ENCODE measurements at places on chromosomes 2 and 18.
A peak's percentile ranks its signal among the peaks of the same experiment; 100 is the strongest.

- DNase-seq, result no peak
These were observed 109.1 kb downstream of the SMAD7 start for GRCh38 chr18:48841381-48842258.

DNA sequence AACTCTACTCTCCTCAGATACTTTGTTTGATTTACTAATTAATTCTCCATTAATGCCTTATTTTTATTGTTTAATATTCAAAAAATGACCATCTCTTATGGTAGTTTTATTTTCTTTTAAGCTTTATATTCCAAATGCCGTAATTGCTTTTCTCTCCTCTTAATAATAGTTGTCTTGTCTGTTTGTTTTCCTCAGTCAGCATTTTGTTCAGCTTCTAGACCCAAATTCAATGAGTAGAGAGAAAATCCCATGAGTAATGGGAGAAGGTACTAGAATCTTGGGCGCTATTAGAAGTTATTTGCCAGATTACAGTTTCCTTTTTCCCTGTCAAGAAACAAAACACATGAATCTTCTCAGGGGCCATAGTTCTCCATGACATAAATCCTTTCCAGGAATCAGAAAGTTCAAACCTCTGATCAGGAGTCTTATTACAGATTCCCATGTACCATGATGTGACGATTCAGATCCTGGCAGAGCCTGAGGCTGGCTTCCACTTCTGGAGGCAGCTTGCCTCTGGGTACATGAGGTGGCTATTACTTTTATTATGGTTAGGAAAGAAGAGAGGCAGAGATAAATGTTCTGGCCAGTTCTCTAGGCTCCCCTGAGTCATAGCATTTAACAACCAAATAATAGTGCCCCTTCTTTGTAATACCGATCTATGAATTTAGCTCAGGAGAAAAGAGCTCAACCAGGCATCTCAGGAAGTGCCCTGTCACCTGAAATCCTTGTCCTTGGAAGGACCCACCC lies 485.1 kb upstream of the SETBP1 start:
- no peak for DNase-seq

DNA sequence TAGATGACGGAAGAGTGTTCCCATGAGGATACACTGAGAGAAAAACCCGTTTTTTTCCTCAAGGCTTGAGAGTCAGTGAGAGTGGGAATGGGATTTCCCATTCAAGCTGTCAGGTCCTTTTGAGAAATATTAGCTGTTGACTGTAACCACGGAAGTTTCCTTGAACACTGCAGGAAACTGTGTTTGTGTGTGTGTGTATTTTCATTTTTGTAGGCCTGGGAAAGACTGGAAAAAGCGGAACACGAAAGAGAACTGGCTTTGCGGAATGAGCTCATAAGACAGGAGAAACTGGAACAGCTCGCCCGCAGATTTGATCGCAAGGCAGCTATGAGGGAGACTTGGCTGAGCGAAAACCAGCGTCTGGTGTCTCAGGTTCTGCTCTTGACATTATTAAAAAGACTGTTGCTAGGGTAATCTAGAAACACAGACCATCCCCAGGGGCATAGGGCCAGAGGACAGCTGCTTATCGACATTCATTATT lies 98.8 kb upstream of the EML6 start:
- DNase-seq, result no peak

DNA sequence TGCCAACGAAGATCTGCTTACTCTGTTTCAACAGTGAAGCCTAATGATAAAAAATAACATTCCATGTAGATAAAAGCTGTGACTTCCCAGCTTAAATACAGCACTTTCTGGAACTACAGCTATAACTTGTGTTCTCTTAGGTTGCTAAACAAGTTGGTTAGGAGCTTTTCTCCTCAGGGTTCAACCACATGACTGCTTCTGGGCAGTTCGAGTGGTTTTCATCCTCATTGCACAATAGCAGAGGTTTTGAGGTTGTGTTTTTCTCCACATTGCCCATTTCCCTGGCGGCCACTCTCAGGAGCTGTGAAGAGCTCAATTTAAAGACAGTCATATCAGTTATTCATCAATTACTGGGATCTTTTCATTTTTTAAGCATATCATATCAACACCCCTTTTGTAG lies 102.2 kb upstream of the CYP1B1 start:
- DNase-seq, result no peak

DNA sequence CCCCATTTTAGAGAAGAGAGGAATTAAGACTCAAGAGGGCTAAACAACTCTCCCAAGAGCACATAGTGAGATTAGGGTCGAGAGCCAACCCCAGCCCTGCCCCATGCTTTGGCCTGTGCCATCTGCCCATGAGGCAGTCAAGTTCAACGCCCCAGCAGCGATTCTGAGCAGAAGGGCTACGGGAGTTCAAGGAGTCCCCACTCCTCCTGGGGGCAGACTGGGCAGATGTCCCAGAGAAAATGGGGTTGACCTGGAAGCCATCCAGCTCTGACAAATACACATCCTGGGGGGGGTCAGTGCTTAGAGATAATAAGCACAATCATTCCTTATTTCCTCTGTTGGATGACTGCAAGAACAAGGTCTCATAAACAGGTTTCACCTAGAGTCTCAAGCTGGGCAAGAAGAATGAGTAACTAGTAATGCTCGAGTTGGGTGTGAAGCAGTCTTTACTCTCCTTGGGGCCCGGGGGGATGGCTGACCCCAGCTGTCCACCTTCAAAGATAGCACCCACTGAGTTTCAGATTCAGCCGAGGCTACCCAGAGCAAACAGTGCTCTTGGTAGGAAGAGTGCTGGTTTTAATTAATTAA lies 716.4 kb downstream of the RNF144A start:
- DNase-seq, result no peak

DNA sequence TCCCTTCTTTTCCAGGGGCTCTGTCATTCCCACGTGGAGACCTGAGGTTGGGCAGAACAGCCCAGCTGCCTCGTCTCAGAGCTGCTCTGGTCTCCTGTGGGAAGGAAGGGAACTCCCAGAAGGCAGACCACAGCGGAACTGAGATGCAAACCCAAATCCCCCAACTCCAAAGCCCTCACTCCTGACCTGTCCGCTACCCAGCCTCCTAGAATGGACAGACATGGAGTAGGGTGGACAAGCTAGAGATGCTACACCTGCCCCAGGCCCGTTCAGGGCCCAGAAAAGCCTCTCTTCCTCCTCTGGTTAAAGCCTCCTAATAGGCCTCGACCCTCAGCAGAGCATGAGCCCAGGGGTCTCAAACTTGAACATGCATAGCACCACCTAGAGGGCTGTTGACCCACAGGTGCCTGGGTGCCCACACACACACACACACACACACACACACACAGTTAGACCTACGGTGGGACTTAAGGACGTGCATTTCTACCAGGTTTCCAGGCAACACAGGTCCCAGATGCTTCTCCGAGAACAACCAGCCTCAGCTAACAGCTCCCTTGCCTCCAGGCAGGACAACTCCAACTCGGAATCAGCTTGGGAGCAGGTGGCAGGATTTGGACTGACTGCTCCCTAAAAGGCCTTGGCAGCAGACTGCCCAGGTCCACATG lies 93.5 kb downstream of the TNS1 start:
- no peak for DNase-seq

DNA sequence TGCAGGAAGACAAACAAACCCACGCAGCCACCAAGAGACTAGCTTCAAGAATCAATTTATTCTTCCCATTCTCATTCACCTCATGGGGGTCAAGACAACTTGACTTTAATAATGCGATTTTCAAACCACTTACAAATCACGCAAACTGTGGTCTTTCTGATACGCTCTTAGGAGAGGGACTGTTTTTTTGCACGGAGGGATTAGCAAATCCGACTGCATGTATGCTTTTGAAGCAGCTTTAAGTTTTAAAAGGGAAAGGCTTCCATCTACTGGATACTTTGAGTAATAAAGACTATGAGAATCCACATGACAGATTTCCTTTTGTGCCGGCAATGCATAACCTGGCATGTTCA lies 322.9 kb upstream of the KCNJ3 start:
- DNase-seq, result no peak

DNA sequence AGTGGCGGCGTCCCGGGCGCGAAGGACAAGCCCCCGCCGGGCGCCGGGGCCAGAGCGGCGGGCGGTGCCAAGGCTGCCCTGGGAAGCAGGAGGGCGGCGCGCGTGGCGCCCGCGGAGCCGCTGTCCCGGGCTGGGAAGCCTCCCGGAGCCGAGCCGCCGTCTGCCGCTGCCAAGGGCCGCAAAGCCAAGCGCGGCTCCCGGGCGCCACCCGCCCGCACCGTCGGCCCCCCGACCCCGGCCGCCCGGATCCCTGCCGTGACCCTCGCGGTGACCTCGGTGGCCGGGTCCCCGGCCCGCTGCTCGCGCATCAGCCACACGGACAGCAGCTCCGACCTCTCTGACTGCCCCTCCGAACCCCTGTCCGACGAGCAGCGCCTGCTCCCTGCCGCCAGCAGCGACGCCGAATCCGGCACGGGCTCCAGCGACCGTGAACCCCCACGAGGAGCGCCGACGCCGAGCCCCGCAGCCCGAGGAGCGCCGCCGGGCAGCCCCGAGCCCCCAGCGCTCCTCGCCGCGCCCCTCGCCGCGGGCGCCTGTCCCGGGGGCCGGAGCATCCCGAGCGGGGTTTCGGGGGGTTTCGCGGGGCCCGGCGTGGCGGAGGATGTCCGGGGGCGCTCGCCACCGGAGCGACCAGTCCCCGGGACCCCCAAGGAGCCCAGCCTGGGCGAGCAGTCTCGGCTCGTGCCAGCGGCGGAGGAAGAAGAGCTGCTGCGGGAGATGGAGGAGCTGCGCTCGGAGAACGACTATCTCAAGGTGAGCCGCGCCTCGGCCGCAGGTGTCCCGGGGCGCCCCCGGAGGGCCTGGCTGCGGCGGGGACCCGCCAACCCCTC lies 820 bp downstream of the MTCL1 start:
- DNase-seq, result no peak

DNA sequence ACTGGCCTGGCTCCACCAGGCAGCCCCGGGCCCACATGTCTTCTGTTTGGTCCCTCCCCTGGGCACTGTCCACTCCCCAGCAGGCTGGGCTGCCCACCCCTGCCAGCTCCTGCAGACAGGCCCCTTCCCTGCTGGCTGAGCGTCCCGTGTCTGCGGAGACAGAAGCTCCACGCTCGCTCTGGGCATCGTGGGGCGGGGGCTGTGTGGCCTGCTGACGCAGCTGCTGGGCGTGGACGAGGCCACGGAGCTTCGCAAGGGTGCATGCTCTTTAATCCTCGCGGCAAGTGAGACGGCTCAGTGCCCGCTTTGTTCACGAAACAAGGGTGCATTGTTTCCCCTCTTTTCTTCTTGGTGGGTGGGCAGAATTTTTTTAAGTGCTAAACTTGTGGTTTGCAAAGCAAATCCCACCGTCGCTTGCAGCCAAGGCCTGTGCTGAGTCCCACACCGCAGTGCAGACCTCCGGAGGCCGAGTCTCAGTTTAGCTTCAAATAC lies 132.8 kb upstream of the CTDP1 start:
- DNase-seq, result no peak

DNA sequence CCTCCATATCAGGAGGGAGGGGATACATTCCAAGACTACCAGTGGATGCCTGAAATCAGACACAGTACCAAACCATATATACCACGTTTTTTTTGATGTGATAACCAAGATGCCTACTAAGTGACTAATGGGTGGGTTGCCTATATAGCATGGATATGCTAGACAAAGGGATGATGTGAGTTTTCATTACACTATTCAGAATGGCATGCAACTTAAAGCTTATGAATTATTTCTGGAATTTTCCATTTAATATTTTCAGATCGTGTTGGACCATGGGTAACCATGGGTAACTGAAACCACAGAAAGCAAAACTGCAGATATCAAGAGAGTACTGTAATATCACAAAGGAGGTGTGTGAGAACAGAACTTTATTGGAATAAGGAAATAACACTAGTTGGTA lies 39.6 kb upstream of the CRACDL start:
- DNase-seq, result no peak

DNA sequence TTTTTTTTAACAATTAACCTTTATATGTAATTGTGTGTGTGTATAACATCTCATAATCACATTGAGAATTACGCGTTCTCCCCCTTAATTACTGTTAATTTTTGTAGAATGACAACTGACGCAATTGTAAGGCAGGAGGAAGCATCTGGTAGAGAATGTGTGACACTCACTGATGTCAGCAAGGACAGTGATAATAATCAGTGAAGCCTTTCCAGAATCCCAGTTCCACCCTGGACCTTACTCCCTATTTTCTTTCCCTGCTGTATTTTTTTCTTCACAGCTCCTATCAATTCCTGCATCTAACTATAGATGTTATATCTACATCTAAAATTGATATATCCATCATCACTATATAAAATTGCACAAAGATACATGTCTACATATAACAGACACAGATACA lies 16.1 kb upstream of the STRN start:
- no peak for DNase-seq

DNA sequence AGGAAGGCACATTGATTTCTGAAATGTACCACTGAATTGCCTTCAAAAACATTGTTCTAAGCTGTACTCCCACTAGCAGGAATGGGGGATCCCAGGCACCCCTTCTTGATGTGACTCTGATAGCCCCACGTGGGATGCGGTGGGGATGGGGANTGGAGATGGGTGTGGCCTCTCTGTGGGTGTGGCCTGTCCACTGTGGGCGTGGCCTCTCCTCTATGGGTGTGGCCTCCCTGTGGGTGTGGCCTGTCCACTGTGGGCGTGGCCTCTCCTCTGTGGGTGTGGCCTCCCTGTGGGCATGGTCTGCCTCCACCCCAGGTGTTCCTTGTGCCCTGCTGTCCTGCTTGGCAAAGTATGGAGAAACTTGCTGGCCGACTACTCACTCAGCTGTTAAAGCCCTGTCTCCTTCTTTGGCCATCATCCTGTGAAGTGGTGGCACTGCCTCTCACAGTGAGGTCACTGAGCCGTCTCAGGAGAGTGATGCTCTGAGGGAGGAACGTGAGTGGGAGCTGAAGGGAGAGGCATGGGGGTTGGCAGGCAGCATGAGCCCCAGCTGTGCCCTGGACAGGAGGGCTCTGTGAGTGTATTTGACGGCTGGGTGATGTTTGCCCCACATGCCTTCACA lies 6.7 kb upstream of the PARD6G start:
- DNase-seq, result peak; percentile 33

- DNase-seq, result no peak
These were observed 605 bp downstream of the C2orf68 start for GRCh38 chr2:85611217-85611704.

- no peak for DNase-seq
These were observed 106.5 kb upstream of the COL5A2 start for GRCh38 chr2:189285962-189286645.

GRCh38 chr18:34222307-34223163 lies 2.2 kb downstream of the NOL4 start:
- DNase-seq, result no peak

- no peak for DNase-seq
These were observed 217.5 kb downstream of the CAMKMT start for GRCh38 chr2:44579115-44579836.

GRCh38 chr2:155033652-155034051 lies 335.2 kb downstream of the KCNJ3 start:
- no peak for DNase-seq

DNA sequence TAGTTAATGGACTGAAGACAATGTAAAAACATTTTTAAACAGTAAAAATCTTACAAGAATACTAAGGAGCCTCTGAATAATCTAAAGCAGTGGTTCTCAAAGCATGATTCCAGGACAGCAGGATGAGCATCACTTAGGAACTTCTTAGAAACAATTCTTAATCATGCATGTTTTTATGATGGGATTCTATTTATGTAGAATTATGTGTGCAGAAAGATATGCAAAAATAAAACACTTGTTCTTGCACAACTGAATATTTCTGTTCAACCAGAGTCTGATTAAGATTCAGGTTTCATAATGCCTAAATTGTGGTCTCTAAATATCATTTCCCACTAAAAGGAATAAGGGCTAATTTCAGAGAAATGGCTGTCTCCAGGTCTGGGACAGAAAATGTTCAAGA lies 69.2 kb upstream of the MTIF2 start:
- DNase-seq, result no peak

- no peak for DNase-seq
These were observed 41.1 kb downstream of the MYO7B start for GRCh38 chr2:127576433-127577207.

All from immature natural killer cell (primary cell).